D341Med (cell line): ENCODE measurements at places on chromosomes 4 and X.

DNA sequence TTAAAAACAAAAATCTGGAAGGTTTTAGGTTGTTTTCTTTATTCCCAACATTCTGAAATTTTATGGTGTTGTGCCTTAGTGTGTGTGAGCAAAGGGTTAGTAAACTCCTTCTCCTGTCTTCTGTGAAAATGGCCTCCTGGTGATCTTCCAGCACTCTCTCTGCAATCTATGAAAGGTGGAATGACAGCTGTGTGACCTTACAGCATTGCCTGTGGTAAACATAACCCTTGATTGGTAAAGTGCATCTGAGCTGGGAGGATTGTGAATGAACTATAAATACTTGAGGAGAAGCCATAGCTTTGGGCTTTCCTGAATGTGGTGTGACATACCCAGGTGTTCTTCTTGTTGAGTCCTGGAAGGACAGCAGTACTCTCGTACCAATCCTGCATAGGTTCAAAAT, 10.0 kb downstream of the ART3 start:
- DNase-seq = no peak

DNA sequence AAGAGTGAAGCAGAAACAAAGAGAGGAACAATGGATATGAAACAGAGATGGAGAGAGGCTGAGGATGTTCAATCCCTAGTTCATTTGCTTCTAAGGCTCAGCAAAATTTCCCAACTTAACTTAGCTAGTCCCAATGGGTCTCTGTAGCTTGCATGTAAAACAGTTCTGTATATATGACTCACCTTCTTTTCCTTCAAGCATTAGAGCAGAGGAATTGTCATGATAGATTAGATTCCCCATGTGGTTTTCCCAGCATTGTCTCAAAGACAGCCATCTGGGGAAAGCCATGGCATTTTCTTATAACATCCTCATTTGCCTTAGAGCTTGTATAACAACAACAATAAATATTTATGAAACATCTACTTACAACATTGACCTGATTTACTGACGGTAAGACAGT, 93.9 kb upstream of the GATB start:
- no peak for DNase-seq

DNA sequence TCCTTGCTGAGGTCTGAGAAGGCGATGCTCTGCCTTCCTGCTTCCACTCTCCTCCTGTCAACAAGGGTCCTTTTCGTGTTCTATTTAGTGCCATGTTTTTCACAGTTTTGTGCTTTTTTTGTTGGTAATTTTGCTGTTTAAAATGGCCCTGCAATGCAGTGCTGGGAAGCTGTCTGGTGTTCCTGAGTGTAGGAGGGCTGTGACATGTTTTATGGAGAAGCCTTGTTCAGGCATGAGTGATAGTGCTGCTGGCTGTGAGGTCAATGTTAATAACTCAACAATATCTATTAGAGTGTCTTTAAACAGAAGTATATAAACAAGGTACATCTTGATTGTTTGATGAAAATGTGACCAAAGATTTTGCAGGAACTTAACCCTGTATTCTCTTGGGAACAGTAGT, 27.6 kb downstream of the CLCN4 start:
- no peak for DNase-seq

DNA sequence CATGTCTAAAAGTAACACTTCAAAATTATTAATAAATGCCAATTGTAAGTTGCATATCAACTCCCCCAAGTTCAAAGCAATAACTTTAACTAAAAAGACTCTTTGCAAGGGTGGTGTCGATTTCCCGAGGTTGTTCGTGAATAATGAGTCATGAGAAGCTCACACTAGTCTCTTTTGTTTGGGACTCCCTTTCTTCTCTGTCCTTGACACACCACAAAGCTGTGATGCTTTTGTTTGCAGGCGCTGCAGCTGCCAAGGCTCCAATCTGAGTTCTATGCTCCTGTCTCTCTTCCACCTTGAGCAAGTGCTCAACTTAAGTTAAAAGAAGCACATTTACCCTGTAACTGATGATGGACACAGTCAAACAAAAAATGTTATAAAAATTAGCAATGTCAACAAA, 65.9 kb downstream of the FAT1 start:
- no peak for DNase-seq

- DNase-seq = no peak
Observed at GRCh38 chr4:48173056-48173991, 39.3 kb upstream of the TXK start.

DNA sequence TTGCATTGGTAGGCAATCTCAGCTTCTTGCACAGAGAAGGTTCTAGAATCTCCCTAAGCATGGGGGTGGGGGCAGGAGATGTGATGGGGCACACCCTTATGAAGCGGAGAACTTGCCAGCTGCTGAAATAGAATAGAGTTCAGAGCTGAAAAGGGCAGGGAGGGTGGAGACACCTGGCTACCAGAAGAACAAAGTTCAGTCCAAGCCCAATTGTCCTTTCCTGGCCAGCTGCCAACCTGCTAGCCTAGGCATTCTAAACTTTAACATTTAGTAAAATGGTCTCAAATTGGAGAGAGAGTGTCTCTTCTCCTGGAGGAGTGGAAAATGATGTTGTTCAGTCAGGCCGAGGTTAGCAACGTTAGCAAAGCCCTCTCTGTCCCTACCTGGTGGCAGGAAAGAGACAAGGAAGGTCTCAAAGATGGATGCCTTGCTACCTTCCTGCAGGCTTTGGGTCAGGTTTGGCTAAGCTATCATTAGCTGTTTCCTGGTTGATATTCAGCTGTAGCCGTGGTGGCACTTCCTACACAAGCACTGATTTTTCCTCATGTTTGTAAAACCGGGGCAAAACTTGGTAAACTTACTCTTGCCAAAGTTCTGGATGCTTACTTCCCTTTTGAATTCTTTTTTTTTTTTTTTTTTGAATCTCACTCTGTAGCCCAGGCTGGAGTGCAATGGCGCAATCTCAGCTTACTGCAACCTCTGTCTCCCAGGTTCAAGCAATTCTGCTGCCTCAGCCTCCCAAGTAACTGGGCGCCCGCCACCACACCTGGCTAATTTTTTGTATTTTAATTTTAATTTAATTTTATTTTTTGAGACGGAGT, 34.7 kb upstream of the NYX start:
- no peak for DNase-seq

DNA sequence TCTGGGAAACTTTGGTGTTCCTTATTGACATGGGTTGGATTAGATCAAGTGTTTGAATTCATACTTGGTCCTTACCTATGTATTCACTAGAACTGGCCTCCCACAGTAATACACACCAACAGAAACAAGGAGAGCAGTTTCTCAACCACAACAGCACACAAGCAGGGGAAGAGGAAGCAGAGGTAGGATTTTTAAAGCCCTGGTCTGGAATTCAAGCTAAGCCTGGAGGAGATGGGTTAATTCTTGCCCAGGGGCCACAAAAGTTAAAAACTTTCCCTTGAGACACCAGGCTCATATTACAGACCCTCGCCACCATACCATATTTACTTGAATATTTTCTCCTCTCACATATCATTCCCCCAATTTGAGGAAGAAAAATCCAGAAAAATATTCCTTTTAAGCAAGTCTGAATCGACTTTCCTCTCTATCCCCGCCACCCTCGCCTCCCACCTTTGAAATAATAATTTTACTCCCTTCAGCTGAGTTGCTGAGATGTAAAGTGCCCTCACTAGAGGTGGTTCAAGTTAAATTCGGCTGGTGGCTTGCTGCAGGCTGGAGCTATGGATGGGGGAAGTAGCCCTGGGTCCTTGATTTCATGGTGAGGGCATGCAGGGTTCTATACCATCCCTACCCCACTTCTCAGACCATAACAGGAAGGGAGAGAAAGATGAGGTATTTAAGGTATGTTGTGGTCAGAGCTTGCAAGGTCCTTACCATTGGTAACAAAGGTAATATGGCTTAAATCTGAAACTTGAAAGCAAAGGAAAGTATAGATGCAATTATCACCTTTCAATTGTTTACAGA, 440.2 kb downstream of the INPP4B start:
- DNase-seq = no peak

DNA sequence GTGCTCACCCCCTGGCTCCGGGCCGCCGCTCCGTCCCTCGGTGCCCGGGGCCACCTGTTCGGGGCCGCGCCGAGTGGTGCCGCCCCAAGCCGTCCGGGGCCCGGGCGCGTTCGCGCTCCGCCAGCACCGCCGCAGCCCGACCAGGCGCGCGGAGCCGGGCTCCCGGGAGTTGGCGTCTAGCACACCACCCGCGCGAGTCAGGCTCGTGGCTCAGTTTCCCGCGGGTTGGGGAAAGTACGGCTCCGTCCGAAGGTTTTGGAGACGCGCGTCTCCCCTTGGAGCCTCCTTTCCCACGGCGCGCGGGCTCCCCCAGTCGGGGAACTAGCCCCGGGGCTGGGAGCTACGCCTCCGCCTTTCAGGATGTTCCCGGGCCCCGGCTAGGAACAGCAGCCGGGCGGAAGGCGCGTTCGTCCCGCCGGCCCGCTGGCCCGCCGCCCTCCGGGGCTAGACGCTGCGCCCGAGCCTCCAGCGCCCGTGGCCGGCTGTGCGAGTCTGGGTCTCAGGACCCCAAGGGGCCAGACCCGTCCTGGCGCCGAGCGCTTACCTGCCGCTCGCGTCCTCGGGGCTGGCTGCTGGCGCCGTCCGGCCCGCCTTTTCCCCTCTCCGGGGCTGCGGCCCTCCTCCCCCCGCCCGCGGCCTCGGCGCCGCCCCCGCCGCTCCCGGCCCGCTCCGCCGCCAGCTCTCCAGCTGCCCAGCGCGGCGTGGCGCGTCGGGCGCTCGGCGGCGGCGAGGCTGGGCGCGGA, at the start of gene ADGRG2:
Gene ADGRG2, minus strand, starts transcription at position 571 of the 743 bp plus-strand sequence. CDS start 53,634 bp downstream, outside the sequence.
- DNase-seq = peak; percentile 67

DNA sequence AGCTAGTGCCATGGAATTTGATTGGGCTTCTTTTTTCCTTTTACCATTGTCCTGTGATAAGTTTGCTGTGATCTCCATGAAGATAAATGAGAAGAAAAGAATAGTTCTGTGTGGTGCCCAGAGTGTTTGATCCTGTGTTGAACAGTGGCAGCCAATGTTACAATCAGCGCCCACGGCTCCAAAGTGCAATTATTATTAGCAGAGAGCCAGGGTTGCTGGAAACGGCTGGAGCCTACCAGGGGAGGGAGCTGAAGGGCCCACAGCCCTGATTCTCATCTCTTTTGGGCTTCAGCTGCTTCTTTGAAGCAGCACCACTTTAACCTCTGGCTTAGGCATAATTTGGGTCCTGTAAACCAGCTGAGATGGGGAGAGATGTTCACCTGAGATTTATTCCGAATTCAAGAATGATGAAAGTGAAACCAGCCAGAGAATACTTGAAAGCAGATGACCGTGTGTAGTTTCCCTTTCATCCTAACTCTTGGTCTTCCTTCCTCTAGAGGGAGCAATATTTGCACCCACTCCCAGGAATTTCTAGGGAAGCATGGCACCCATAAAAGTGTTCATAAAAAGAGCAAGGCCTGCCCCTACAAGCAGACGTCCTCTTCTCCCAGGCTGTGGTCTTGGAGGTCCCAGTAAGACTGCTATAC, 298.3 kb downstream of the EVC2 start:
- no peak for DNase-seq

GRCh38 chr4:153127760-153128494, 76.3 kb upstream of the TRIM2 start:
- DNase-seq = peak; percentile 86

GRCh38 chr4:122450847-122451246, 5.7 kb downstream of the IL2 start:
- peak; percentile 55 for DNase-seq

DNA sequence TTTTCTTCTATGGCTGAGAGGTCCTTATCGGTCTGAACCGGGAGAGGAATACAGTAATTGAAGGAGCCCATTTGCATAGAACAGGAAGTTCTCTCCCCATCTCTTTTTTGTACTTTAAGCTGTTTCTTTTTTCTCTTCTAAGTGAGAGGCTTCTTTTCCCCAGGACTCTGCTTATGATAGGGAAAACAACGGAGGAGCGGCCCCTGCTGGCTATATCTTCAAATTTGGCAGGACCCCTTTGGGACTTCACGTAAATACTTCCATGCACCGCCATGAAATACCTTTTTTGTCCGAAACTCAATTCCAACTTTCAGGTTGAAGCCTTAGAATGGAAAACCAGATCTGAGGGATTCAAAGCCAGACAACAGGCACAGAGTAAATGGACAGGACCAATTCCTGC, 1153.0 kb upstream of the INTU start:
- DNase-seq = no peak
